GM23248 (cell line): ENCODE measurements at places on chromosomes 16 and 17. TPM values are rescaled to one million over a fixed set of nuclear protein-coding genes. Genes with fewer than 3 reads are reported as not detected.

Gene SPN
- not detected in 2 replicates for total RNA-seq

Gene TP53TG3F
- total RNA-seq, result not detected in 2 replicates

Gene KRTAP4-2
- total RNA-seq, result not detected in 2 replicates

Gene NPW
- total RNA-seq, result not detected in 2 replicates
